ENCODE measurements at places on chromosomes 6 and 20.

- DNase-seq, result peak; percentile 3
These were observed 59.1 kb upstream of the F13A1 start for GRCh38 chr6:6379573-6379972.

DNA sequence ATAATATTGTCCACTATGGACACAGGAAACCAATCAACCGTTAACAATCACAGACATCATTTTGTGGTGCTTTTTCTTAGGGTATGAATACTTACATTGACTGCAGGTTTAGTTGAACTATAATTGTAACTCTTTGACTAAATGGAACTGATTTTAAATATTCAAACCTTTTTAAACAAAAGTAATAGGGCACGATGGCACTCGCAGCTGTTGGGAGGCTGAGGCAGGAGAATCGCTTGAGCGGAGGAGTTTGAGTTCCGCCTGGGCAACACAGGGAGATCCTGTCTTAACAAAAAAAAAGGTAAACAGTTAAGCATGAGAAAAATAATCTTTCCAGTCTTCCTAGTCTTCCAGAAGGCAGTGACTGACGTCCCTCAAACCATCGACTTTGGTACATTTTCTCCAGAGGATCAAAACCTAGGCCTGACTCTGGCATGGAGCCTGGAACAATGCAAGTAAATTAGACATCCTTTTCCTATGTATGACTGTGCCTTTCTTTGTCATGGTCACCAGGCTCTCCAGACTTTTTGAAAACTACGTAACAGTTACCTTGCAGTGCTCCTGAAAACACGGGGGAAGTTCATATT, 16.6 kb upstream of the PRDM13 start:
- no peak for DNase-seq

DNA sequence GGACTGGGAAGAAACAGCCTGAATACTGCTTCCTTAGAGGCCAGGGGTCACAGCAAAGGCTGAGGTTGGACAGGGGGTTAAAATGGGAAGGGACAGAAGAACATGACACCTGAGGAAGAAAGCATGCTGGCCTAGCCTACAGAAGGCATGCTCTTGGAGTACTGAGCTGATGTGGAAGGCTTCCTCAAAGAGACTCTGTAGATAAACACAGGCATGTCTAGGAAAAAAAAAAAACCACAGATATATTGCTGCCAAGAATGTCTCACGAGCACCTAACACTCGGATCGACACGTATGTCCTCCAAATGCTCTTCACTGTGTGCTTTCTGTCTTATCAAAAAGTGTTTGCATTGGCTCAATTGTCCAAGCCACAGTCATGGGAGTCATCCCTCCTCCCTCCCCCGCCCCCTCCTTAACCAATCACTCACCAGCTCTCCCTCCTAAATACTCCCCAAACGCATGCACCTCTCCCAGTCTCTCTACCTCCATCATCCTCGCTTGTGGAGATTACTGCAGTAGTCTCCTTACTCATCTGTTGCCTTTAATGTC, 101.1 kb upstream of the LRFN2 start:
- DNase-seq, result no peak

GRCh38 chr6:32113386-32114352, 4.5 kb upstream of the TNXB start:
- peak; percentile 12 for DNase-seq

GRCh38 chr6:61949971-61950370, 336.1 kb downstream of the KHDRBS2 start:
- no peak for DNase-seq
